ENCODE measurements at places on chromosomes 6 and 20. TPM values are rescaled to one million over a fixed set of nuclear protein-coding genes. Genes with fewer than 3 reads are reported as not detected.

- DNase-seq, result no peak
Measured at GRCh38 chr6:259901-260508, 32.3 kb upstream of the DUSP22 start.

The CST7 gene
- polyA plus RNA-seq, result 1.3 TPM

GRCh38 chr6:96911171-96911570, 13.4 kb upstream of the KLHL32 start:
- no peak for DNase-seq

GRCh38 chr20:59676851-59677182, 72.5 kb downstream of the PHACTR3 start:
- DNase-seq, result no peak

DNA sequence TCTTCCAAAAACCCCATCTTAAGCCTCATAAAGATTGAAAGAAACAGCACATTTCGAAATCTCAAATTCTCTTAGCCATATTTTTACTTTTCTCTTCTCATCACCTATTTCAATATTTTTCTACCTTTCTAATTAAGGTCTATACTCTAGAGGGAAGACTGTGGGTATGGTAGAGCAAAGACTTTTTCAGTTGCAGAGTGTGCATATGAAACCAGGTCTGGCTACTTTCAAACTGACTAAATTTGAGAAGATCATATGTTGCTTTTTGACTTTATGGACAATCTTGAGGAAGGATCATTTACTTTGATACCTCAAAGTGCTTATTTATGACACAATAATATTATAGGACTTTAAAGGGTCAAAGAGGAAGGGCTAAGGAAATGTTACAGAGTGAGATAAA, 20.7 kb downstream of the FILIP1 start:
- DNase-seq, result no peak

DNA sequence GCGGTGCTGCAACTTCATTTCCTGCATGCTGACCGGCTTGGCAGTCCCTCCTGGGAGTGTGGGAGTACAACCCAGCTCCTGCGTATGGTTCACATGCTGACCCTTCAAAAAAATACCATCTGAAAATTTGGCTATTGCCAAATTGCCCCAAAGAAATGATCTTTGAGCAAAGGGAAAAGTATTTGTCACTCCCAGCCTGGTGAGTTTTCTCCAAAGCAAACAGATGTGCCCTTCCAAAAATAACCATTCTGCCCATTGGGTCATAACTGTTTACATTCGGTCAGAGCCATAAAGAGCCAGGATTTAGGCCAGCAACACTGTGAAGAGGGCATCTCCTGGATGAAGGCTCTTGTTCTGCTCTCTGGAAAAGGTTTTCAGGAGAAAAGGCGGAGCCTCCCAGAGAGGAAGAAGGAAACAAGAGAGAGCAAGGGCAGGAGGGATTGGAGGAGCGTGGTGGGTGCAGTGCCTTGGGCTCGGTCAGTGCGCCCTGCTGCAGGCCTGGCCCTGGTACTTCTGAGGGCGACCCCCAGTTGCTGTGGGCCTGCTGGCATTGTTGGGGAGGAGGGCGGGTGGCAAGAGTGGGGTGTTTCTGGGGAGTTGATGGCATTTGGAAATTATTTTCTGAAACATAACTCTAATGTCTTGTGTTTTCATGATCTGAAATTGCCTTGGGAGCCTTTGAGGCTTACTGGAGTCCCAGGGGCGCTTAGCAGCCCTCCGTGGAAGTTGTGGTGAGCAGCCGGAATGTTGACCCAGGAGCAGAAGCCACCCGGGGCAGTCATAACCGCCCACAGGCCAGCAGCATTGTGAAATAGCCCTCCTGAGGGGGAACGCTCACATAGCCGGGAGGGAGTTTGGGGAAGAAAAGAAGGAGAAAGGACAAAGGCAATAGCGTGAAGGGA, 248.4 kb downstream of the MYLK4 start:
- no peak for DNase-seq

GRCh38 chr6:156881687-156882629, 104.8 kb downstream of the ARID1B start:
- no peak for DNase-seq

The HLA-DMB gene
- polyA plus RNA-seq, result 8.4 TPM
